GM19239 (cell line): ENCODE measurements at places on chromosomes 13 and 19.

DNA sequence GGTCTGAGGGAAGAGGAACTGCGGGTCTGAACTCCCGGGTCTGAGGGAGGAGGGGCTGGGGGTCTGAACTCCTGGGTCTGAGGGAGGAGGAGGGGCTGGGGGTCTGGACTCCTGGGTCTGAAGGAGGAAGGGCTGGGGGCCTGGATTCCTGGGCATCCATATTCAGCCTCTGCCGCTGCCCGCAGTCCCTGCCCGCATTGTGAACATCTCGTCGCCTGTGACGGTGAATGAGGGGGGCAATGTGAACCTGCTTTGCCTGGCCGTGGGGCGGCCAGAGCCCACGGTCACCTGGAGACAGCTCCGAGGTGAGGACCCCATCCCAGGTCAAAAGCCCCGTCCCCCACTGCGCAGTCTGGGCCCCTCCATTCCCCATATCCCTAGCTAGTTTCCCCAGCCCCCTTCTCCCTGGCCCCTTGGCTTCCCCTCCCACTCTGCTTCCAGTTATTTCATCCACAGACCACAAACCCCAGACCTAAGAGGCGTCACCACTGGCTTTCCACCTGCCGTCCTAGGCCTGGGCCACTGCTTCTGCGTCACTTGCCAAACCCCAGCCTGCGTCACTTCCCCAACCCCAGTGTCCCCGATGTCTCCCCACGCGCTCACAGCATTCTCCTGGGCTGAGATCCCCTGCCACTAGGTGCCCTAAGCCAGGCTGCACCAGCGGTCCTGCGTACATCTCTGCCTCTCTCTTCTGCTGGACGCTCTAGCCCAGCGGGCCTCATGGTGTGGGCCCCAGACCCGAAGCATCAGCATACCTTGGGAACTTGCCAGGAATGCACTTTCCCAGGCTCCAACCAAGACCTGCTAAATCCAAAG lies 13.9 kb downstream of the IGLON5 start:
- no peak for DNase-seq

- DNase-seq, result no peak
These were observed 1381.0 kb upstream of the MIR17HG start for GRCh38 chr13:89966524-89966923.

DNA sequence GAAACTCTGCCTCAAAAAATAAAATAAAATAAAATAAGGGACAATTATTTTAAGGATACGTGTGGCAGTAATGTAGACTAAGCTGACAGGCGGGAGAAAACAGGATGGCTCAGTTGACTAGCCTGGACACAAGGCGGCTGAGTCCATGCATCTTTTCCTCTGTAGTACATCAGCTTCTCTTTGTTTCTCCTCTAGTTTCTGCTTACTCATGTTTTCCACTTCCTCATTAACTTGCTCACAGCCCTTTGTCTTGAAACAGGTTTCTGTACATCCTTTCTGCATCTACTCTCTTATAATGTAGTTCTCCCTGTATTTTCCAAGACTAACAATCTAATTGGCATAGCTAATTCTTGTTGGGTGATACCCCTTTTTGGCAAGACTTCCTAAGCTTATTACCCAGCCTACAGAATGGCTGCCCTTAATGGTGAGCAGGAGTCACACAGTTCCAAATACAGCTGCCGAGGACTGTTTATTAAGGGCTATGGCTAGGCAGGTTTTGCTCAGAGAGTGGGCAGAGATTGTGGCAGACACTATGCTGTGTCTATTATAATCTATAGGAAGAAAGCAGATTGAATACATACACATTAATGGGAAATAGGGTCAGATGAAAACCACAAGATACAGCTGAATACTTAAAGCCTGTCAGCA lies 58.7 kb upstream of the KLF5 start:
- peak; percentile 2 for DNase-seq

GRCh38 chr19:31675193-31675913 lies 326.1 kb upstream of the TSHZ3 start:
- no peak for DNase-seq

DNA sequence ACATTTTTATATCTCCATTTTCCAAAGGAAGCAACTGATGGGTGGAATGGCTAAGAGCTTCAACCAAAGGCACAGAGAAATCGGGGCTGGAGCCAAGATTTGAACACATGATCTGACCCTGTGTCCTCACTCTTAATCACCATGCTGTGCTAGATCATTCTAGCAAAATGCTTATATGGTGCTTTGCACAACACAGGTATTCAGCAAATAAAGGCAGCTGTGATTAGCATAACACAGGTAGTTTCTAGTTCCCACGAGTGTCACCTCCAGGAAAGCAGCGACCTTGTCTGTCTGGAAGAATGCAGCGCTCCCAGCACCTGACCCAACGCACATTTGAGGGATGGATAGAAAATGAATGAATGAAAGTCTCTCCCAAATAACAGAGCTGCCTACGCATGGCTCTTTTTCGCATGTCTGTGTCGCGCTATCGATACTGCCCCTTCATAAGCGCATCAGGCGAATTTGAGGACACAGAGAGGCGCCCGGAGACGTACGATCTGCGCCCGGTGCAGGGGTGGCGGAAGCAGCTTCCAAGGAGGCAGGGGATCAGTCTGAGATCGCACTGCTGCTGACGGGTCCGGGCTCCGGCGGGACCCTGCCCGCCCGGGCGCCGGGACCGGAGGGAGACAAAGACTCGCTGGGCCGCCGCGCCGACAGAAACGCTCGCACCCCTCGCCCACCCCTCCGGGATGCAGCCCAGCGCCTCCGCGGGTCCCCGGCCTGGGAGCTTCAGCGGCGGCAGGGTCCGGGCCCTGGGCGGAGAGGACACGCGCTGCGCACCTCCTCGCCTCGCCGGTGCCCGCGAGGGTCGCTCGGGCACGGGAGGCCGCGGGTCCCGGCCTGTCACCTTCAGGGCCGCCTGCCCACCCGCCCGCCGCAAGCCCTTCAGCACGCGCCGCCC lies 609 bp downstream of the EPS15L1 start:
- no peak for DNase-seq

DNA sequence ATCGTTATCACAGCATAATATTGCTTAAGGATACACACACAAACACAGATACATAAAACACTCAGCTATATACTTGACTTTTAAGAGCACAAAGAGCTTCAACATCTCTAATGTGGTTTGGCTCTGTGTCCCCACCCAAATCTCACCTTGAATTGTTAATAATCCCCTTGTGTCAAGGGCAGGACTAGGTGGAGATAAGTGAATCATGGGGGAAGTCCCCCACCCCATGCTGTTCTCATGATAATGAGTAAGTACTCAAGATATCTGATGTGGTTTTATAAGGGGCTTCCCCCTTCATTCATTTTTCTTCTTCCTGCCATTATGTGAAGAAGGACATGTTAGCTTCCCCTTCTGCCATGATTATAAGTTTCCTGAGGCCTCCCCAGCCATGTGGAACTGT lies 481.4 kb downstream of the PCDH9 start:
- DNase-seq, result no peak

- DNase-seq, result no peak
These were observed 2.7 kb downstream of the SLC27A1 start for GRCh38 chr19:17473041-17473440.

DNA sequence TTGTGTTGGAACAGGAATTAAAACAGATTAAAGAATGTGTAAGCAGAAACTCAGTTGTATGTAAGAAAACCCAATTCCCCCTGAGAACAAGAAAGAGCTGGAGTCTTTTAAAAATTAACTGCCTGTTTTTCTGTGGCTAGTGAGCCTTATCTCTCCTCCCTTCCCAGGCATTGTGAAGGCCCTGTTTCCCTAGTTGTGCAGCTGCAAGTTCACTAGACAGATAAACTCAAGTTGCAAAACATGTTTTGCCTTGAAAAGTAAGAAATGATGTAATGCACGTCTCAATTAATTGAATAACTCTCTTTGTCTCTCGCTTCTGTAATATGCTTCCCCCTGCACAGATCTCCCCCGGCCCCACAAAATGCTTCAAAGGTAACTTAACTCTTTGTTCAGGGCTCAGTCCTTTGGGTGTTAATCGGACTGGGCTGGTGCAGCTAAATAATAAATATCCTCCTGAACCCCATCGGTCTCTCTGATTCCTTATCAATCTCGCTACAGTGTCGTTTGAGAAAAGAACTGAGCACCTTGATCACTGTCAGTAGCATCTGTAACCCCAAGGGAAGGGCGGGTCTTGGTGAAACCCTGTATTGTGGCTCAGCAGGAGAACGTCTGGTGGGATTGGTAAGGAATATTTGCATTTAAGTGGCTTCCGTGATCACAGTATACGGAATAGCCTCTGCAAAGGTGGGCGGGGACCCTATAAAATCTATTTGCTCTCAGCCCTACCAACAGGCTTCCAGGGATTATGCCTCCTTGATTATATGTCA lies 1.6 kb upstream of the ZNF556 start:
- DNase-seq, result no peak

DNA sequence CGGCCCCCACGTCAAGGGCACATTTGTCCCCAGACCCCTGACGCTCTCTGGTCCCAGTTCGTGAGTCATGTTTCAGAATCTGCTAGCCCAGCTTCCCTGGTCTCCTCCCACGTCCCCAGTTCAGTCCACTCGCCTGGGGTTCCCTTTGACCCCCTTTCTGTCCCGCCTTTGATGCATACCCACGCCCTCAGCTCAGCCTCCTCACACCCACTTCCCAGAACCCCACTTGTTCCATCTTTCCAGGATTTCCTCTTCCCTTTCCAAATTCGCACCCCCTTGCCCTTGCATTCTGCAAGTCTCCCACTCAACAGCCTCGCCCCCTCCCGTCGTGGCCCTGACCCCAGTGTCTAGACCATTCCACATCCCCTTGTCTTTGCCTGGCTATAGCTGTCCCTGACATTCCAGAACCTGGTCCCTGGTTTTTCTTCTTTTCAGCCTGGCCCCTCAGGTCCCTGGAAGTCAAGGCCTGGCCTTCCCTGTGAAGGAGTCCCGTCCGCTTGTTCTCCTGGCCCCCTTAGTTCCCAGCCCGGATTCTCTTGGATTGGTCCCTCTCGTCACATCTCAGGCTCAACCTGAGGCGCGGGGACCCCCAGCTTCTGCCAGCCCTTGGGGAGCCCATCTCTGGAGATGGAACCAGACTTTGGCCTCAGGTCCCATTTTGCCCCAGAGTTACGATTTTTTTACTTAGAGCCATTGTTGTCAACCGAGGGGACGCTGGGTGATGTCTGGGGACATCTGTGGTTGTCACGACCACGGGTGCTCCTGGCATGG lies 1.3 kb downstream of the NCLN start:
- no peak for DNase-seq

DNA sequence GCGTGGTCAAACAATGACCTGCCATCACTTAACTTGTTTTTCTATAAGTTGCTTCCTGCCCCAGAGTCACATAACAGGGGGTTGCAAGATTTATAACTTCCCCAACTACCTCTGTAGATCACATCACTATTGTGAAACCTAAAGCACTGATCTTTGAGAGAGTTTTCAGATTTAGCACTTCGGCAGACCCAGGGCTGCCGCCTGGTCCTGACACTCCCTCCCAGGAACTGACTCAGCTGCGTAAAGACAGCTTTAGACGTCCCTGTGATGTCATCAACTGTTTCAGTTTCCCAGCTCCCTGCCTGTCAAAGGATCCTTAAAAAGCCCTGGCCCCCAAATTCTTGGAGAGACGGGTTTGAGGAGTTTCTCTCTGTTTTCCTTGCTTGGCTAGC lies 33.3 kb downstream of the IGFL2 start:
- DNase-seq, result no peak

GRCh38 chr13:73167028-73167820 lies 108.4 kb downstream of the KLF5 start:
- DNase-seq, result no peak

- no peak for DNase-seq
These were observed at the start of gene CYP4F11 for GRCh38 chr19:15934332-15935078. Gene CYP4F11, minus strand, starts transcription at chr19:15934529. Its CDS starts 121 bp downstream, at chr19:15934408.

- peak; percentile 47 for DNase-seq
These were observed 2.7 kb downstream of the UHRF1 start for GRCh38 chr19:4911786-4912672.

- no peak for DNase-seq
These were observed 365 bp downstream of the PPP6R1 start for GRCh38 chr19:55258476-55258827.

DNA sequence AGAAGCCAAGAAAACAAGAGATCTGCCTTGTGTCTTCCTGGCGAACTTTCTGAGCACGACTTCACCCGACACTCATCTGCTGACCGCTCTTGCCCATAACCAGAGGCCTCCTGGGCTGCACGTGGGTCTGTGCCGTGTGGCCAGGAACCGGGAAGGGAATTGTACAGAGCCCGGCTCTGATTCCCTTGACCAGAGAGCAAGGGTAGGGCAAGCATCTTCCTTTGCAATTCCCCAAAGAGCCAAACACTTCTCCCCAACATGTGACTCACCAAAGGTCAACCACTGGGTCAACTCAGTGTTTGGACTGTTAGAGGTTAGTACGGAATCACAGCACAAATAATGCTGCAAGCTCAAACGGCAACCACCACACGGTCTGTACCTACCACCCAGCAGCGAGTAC lies 48.9 kb downstream of the KLF2 start:
- DNase-seq, result no peak

DNA sequence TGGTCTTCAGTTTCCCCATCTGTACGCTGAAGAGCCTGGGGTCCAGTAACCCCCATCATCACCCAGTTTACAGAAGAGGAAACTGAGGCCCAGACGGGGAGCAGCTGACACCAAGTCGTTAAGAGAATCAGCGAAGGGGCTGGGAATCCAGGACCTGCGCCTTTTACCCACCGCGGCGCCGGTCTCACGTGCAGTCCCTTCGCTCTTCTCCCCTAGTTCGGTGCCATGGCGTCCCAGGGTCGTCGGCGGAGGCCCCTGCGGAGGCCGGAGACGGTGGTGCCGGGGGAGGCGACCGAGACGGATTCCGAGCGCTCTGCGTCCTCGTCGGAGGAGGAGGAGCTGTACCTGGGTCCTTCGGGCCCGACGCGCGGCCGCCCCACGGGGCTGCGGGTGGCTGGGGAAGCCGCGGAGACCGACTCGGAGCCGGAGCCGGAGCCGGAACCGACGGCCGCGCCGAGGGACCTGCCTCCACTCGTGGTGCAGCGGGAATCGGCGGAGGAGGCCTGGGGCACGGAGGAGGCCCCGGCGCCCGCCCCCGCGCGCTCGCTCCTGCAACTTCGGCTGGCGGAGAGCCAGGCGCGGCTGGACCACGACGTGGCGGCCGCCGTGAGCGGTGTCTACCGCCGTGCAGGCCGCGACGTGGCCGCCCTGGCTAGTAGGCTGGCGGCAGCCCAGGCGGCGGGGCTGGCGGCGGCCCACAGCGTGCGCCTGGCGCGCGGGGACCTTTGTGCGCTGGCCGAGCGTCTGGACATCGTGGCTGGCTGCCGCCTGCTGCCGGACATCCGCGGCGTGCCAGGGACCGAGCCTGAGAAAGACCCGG lies 698 bp downstream of the BLOC1S3 start:
- DNase-seq, result no peak

- no peak for DNase-seq
These were observed 44.0 kb downstream of the COG3 start for GRCh38 chr13:45508776-45509175.
